Left renal cortex interstitium (tissue), 4 donors: ENCODE measurements at places on chromosomes 13 and 19.

- DNase-seq = no peak
Observed at GRCh38 chr13:28889086-28889732, 69.1 kb downstream of the MTUS2 start.

GRCh38 chr13:42035905-42036521 is 12.4 kb upstream of the DGKH start:
- DNase-seq = no peak

DNA sequence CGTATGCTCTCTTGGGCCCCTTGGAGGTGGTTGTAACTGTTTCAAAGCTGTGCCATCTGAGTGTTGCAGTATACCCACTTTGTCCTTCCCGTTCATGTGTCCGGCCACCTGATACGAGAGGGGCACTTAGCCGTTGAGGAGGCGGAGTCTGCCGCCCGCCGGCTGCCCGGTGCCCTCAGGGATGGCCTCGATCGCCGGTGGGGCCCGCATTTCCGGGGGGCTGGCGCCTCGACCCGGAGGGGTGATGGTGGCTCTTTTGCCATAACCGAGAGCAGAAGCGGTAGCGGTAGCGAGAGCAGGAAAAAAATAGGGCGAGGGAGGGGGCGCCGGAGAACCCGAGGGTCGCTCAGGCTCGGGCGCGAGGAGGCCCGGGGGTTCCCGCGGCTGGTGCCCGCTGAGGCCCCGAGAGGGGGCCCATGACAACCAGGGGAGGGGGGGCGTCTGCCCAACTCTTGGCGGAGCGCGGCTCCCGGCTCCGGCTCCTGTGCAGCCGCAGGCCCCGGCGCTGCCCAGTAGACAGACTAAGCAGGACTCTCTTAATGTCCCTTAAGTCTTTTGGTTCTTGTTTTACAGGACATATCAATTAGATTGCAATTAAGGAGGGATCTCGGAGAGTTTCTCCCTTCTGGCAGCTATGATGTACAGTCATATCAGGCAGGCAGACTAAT is 342.7 kb upstream of the SGCG start:
- no peak for DNase-seq

DNA sequence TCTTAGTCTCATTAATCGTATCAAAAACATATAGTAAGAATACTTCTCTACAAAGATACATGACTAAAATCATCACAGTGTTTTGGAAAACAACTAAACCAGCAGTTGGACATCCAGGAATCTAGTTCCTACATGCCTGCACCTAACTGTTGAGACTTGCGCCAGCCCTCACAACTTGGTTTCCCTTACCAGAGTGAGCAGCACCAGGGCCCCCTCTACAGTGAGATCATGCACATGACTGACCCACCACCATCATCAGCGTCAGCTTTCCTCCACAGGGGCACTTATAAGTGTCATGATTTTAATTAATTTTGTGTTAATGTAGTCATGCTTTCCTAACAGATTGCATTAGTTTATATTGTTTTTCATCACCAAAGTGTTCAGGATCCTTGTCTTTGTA is 1322.0 kb downstream of the EFNB2 start:
- no peak for DNase-seq

- DNase-seq = no peak
Observed at GRCh38 chr13:98918771-98919170, 59.1 kb downstream of the DOCK9 start.

- no peak for DNase-seq
Observed at GRCh38 chr19:15769586-15769985, 17.9 kb upstream of the OR10H5 start.

- DNase-seq = no peak
Observed at GRCh38 chr13:73335210-73335609, 276.4 kb downstream of the KLF5 start.

DNA sequence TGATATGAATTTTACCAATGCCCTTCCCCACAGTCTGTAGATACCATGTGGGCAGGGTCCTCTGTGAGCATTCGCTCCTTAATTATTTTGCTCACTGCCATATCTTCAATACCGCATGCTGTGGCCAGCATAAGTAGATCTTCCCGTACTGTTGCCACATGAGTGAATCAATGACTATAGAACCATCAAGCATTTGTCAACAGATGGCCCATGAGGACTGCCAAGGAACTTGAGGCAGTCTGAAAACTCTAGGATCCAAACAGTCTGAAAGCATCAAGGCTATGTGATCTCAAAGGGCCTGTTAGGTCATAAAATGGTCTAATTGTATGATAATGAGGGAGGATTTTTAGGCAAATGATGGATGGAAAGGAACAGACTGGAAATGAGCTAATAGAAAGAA is 27.4 kb upstream of the GPR12 start:
- DNase-seq = no peak

- DNase-seq = no peak
Observed at GRCh38 chr19:38250821-38251563, 5.2 kb downstream of the PPP1R14A start.

- no peak for DNase-seq
Observed at GRCh38 chr13:113656831-113657671, 947 bp downstream of the ATP4B start.

GRCh38 chr13:91264484-91264883 is 83.0 kb upstream of the MIR17HG start:
- no peak for DNase-seq

- no peak for DNase-seq
Observed at GRCh38 chr19:3547301-3547731, 8.3 kb downstream of the TEKTIP1 start.
